NCI-H524 treated with DMSO at 0.1 percent for 48 hours (cell line): ENCODE measurements at places on chromosomes 12 and 14.

- DNase-seq: no peak
Measured at GRCh38 chr14:72790887-72791566, 102.9 kb downstream of the DPF3 start.

GRCh38 chr12:124881123-124881522, 17.5 kb upstream of the SCARB1 start:
- DNase-seq: no peak

DNA sequence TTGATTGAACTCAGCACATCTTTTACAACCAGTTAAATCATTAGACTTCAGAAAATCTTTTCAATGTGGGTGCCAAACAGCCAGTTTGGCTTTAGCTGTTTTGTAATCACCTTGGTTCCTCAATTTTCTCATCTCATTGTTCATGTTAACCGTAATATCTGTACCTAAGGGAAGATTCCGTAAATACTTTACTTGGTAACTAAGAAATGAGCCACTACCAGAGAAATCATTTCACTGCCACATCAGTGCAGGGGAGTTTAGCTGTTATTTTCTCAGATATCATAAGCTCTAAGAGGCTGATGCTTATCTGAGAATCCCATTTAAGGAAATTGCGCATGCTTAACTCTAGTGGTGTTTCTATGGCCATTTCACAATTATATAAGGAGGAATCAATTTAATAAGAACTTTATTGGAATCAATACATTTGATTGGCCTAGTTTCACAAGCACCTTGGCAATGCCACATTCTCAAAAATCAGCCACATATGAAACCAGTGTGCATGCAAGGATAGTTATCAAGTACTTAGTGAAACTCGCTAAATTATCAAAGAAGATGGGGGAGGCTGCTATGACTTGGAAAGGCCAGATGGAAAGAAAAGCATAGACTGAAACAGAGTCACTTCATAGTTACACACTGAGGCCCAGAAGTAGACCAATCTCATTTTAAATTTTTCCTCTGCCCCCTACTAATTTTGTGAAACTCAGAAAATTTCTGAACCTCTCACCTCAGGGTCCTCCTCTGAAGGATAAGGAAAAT, 28.1 kb upstream of the IL22 start:
- DNase-seq: no peak

DNA sequence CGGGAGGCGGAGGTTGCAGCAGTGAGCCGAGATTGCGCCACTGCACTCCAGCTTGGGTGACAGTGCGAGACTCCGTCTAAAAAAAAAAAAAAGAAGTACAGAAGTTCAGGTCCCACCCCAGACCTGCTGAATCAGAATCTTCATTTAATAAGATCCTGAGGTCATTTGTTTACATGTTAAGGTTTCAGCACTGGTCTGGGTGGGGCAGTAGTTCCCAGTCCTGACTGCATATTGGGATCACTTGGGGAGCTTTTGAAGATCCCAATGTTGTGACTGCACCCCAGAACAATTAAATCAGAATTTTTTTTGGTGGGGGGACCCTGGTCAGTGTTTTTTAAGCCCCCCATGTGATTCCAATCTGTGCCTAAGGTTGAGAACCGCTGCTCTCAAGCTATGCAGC, 11.7 kb upstream of the COL2A1 start:
- no peak for DNase-seq

- no peak for DNase-seq
Measured at GRCh38 chr12:46855760-46856159, 30.0 kb upstream of the SLC38A4 start.

GRCh38 chr14:65345266-65345665, 67.3 kb upstream of the FUT8 start:
- no peak for DNase-seq

DNA sequence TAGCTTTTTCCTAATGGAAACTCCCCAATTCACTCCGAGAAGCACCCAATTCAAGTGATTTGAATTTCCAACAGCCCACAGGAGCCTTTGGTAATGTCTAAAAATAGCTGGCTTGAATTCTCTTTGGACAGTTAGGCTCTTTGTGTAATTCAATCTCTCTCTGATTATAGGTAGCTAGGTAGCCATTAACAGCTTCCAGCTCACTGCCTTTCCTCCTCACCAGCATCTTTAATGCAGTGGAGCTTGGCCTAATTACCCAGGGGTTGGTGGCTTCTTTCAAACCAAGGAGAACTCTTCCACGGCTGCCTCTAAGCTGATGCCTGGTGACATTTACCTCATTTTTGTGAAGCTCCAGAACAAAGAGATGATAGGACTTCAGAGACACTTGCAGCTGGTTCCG, 86.4 kb downstream of the WSCD2 start:
- no peak for DNase-seq

DNA sequence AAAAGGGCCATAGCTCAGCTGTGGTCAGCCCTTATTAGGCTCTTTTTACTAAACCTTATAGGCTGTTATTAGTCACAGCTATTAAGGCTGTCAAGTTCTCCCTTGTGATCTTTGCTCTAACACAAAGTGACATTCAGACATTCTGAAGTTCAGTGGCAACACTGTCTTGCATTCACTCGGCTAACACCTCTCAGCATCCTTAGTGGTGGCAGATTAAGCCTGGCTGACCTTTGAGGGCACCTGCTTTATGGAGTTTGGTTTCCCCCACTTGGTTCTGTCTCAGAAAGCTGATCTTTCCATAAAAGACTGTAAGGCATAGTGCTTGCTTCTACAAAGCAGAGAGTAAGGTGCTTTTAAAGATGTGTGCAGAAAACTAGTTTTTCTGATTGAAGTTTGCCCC, 677.4 kb upstream of the TMEM132C start:
- no peak for DNase-seq

GRCh38 chr14:37116933-37117849, 55.2 kb downstream of the SLC25A21 start:
- peak; percentile 47 for DNase-seq

GRCh38 chr12:108606492-108606891, 8.6 kb upstream of the TMEM119 start:
- DNase-seq: no peak

- no peak for DNase-seq
Measured at GRCh38 chr14:100364403-100364802, 41.3 kb downstream of the SLC25A47 start.

DNA sequence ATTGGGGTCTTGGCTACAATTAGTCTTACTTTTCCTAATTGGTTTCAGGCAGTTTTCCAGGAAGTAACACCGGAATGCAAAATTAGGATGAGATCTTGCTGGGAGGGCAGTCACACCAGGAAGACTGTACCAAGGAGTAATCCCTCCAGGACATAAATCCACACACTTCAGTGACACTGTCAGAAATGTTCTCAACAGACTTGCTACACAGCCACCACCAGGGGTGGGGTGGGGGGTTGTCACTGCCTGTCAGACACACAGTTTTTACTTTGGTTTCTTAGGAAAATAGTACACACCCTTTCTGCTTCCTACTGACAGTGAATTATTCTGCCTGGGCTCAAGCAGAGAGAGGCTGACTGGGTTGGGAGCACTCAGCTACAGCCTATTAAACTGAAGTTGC, 102.9 kb upstream of the CCDC196 start:
- no peak for DNase-seq

DNA sequence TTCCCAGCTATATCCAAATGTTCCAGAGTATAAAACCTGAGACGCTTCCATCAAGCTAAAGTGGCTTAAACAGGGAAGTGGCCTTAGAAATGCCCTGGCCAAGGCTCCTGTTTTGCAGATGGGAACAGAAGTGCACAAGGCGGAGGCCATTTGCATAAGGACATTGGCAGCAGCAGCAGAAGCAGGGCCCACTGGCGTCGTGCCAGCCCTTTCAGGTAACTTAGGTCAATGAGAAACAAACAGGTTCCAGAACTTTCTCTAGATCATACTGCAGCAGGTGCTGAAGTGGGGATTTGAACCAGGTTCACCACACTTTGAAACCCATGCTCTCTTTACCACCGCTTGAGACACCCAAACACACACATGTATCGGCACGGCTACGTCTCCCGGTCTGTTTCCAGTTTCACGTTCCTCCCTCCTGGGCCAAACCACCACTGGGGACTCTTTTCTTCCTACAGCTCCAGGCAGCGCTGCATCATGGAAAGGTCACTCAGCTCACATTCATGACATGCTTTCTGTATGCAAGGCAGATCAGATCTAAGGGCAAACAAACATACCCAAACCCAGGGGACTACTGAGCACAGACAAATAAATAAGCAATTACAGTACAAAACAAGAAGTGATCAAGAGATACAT, 46.0 kb upstream of the PLEKHG6 start:
- no peak for DNase-seq

DNA sequence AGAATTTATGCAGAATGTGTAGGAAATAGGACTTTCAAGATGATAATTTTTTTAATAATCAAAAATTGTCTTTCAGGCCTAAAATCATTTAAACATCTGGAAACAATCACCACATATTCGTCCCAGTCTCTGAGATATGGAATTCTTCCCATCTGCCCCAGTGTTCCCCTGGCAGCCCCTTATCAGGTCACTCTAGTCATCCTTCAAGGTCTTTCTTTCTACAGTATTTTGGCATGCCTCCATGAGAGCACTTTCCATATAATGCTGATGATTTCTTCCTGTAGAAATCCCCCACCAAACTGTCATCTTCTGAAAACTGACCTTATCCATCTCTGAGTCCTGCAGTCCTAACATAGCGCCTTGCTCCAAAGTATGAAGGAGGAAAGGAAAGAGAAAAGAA, 422.1 kb downstream of the RPS29 start:
- no peak for DNase-seq

DNA sequence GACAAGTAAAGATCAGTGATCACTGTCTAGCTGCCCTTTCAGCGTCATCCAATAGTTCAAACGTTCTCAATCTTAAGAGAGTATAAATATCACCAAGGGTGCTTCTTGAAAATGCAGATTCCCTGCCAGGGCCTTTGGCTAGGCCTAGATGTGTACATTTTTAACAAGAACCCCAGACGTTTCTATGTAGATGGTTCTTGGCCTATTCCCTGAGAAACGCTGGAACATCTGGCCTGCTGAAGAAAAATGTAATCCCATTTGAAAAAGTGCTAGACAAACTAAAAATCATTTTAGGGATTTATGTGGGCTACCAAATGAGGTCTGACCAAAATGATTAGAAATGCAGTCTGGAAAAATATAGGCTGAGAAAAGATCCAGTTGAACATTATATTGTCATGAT, 231.7 kb downstream of the ADAMTS20 start:
- DNase-seq: no peak
